ENCODE measurements at places on chromosomes 3 and 15.
A peak's percentile ranks its signal among the peaks of the same experiment; 100 is the strongest.

DNA sequence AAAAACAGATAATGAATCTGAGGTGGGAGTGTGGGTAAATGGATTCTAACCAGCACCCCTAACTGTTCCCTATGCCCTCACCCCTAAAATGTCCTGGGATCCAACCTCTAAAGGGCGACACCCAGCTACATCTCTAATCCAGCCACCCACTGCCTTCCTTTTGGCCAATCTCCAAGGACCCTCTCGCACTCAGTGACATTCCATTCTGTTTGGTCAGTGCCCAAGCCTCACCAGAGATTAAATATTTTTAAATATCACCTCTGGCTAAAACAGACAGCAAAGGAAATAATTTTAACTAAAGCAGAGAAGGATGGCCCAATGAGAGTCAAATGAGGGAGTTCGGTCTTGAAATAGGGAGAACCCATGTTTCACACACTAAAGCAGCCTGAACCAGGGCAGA, 19.9 kb upstream of the SCN10A start:
- DNase-seq = no peak

DNA sequence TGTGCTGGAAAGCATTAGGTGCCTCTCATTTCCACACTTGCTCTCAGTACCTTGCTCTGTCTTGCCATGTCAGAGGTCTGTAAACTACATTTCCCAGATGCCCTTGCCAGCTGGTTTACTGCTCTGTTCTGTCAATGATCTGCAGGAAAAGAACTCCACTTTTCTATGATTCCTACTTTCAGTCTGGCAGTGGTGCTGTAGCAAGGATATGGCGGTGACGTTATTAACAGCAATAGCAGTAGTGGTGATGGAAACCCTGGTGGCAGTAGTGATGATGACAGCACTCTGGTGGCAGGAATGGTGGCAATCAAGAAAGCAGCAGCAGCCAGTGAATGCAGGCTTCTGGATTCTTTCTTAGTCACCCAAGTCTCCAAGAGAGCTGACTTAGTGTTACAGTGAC, 665.2 kb downstream of the DIPK2A start:
- no peak for DNase-seq

DNA sequence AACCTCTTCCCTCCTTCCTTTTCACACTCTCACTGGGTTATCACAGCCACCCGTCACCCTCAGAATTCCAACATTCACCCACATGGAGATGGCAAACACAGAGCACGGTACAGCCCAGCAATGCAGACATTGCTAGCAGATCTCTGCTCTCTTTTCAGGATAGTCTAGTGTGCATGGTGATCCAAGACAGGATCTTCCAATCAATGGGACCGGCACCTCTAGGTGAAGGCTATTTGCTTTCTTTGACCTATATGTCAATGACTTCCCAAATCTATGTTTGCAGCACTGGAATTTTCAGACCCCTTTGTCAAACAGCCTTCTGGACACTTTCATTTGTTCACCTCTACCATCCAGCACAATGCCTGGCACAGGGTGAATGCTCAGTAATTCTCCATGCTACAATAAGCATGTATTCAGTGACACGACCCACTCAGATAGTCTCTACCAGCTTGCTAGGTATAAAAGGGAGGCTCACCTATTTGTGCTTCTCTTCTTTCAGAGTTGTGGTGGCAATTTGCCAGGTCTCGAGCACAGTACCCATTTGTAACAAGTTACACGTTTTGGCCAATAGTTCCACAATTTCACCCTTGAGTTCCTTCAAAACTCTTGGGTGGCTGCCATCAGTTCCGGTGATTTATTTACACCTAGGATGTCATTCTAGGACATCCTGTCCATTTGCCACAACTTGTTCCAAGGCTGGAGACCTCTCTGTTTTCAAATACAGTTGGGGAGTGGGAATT, 279.1 kb upstream of the ICE2 start:
- no peak for DNase-seq

DNA sequence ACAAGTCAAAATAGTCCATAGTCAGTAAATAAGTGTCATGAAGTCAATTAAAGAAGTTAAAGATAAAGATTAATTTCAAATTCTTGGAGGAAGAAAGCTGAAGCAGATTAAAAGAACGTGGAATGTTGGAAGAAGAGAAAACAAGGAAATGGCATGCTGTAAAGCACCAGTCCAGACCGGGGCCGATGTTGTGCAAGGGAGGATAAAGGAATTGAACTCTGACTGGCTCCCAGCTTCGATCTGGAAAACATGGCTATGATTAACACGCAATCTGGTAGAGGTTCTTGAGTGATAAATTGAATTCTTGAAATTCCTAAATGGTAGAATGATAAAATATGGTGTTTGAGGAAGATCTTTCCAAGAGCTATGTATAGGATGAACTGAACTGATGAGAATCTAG, 194.4 kb downstream of the MEIS2 start:
- no peak for DNase-seq

- DNase-seq = no peak
Measured at GRCh38 chr15:101625980-101626379, 26.2 kb downstream of the TM2D3 start.

DNA sequence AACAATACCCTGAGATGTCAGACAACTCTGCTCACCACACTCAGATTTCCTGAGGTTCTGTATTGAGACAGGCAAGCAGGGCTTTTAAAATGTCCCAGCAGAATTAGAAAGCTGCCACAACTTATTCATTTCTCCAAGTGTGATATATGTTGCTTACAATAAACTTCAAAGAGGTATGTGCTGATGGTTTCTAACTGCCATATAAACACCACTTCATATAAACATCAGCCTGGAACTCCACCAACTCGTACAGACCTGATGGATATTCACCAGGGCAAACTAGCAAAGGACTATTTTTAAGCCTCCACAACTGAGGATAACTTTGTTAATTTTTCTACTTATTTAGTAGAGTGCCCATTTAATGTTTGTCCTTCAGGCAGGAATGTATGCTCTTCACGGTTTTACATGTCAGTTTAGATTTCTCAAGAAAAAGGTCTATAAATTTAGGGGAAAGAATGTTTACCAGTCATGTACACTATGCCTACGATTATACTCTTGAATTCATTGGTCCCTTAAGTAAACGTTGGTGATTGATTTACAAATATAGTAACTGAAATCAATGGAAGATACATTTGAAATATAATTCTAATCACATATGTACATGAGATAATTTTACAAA, 109.6 kb upstream of the ABI3BP start:
- DNase-seq = no peak

DNA sequence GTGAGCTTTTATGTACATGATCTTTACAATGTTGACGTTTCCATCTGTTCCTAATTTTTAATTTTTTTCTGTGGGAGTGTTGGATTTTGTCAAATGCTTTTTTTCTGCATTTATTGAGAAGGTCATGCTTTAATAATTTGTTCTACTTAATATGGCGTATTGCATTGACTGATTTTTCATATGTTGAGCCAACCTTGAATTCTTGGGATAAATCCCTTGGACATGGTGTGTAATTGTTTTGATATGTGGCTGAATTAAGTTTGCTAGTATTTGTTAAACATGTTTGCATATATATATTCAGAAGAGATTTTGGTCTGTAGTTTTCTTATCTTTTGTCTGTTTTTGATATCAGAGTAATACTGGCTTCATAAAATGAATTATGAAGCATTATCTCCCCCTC, 256.7 kb downstream of the EDEM1 start:
- DNase-seq = no peak

GRCh38 chr15:49343546-49343945, 79.5 kb upstream of the FGF7 start:
- peak; percentile 25 for DNase-seq

- no peak for DNase-seq
Measured at GRCh38 chr3:183698318-183698751, 738 bp downstream of the YEATS2 start.

DNA sequence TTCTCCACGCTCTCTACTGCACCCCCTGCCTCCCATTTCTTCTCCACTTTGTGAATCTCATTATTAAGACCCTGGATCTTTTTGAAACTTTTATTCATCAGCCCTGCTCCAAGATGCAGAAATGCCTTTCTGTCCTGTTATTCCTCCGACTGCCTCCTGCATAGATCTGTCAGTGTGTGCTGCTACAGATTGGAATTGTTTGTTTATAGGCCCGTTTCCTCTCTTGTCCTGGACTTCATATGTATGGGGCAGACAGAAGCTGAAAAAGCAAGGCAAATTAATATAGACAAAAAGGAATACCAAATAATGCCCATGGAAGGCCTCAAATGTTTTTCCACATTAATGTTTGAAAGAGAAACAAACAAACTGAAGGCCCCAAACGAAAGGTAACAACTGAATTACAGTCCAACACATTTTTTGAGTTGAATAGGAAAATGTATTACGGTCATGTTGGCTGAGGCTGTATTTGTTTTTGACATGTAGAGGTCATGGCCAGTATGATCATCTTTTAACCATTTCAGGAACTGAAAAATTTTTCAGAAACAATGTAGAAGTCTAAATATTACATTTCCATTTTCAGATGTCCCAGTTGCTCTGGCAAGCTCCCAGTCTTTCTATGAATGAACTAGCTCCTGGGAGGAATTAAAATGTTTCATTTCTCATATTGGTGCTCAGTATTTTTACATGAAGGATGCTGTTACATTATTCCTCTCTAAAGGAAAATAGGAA, 8.8 kb downstream of the CHST2 start:
- no peak for DNase-seq

DNA sequence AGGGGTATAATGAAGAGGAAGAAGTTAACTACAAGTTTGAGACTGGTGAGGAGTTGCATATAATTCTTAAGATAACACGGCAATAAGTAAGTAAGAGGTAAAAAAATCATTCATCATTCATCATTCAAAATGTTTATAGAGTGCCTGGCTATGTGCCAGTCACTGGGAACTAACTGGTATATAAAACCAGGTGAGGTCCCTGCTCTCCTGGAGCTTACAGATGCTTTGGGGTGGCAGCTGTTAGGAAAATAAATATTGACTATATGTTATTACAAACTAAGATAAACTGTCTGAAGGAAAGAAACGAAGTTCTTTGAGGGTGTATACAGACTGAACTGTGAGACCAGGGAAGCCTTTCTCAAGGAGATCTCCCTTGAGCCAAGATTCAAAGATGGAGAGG, 2.9 kb downstream of the CASR start:
- DNase-seq = no peak

DNA sequence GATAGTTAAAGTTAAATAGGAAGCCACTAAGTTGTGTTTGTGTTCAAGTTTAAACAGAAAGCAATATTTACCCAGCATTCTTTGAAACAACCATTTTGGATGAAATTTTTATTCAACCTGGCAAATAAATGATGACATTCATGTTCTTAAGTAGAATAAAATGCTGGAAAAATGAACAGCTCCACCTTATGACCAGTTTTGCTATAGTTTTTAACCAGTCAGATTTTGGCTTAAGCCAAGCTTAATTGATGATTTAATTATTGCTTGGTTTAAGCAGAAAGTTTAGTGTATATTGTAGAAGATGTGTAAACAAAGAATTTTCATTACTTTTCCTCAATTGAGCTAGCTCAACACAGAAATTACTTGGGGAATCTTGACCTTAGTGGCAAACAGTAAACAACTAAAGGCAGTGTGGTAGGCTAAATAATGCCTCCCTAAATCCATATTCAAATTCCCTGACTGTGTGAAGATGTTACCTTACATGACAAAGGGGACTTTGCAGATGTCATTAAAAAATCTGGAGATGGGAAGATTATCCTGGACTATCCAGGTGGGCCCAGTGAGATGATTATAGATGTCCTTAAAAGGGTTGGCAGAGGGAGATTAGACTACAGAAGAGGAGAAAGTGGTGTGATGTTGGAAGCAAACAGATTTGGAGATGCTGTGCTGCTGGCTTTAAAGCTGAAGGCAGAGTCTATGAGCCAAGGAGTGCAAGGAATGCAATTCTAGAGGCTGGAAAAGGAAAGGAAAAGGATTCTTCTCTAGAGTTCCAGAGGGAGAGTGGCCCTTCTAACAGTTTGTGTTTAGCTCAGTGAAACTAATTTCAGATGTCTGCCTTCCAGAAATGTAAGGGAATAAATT, 448.6 kb upstream of the GOLIM4 start:
- DNase-seq = no peak

DNA sequence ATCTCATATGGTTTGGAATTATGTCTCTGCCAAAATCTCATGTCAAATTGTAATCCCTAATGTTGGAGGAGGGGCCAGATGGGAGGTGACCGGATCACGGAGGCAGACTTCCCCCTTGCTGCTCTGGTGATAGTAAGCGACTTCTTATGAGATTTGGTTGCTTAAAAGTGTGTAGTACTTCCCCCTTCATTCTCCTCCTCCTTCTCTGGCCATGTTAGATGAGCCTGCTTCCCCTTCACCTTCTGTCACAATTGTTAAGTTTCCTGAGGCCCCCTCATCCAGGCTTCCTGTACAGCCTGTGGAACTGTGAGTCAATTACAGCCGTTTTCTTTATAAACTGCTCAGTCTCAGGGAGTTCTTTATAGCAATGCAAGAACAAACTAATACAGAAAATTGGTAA, 51.1 kb downstream of the NEDD4 start:
- DNase-seq = peak; percentile 67

GRCh38 chr3:99950921-99951320, 133.3 kb downstream of the CMSS1 start:
- no peak for DNase-seq

DNA sequence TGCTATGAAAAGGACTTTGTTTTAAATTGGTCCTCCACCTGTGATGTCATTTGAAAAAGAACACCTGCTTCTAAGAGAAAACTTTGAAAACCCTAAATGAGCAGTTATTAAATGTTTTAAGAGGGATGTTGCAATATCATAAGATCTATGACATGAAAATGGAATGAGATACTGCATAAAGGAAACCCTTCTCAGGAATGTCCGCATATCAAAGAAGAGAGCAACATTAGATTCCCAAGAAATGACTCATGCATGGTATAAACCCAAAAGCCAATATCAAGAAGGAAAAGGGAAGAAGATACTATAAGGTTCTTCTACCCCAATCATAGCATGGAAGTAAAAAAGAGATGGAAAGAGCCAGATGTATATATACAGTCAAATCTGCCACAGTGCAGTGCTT, 627.5 kb upstream of the LMCD1 start:
- peak; percentile 9 for DNase-seq

DNA sequence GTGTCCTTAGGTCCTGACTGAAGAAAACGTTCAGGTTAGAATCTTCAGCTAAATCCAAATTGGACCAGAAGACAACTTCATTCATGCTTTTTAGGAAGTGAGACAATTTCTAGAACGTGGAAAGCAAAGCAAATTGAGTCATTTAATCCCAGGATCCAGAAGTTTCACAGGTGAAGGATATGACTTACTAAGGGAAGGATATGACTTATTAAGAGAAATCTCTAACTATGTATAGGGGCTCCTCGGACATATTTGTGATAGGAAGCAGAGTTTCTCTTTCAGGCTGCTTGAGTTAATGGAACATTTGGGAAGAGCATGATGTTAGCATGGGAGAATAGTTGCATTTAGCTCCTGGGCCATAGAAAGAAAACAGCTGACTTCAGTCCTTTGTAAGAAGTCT, 16.1 kb upstream of the PLOD2 start:
- DNase-seq = no peak

- DNase-seq = no peak
Measured at GRCh38 chr3:108250626-108251025, 28.4 kb upstream of the IFT57 start.

- DNase-seq = no peak
Measured at GRCh38 chr3:31538801-31539200, 6.1 kb downstream of the STT3B start.

Measured in glomerular endothelial cell (primary cell).